Uterus (tissue), 4 donors: ENCODE measurements at places on chromosomes 6 and 20. TPM values are rescaled to one million over a fixed set of nuclear protein-coding genes. Genes with fewer than 3 reads are reported as not detected.

The TSBP1 gene
- not detected for total RNA-seq

The ULBP2 gene
- 0.34 TPM for total RNA-seq

The RHAG gene
- total RNA-seq, result not detected

The BMP5 gene
- total RNA-seq, result not detected

The TP53TG5 gene
- not detected for total RNA-seq

The PAX1 gene
- not detected for total RNA-seq

The NRSN1 gene
- not detected for total RNA-seq

The ZNF512B gene
- total RNA-seq, result 4.7 TPM

The SUMO4 gene
- total RNA-seq, result 1.2 TPM

The LAMA5 gene
- total RNA-seq, result 129 TPM

The COL19A1 gene
- not detected for total RNA-seq

The GSTA1 gene
- 0.95 TPM for total RNA-seq

The TDRD6 gene
- total RNA-seq, result under 0.01 TPM

The LPA gene
- total RNA-seq, result not detected

The OR12D3 gene
- total RNA-seq, result not detected

The BLCAP gene
- total RNA-seq, result 35.0 TPM

- no peak for DNase-seq
These were observed 249 bp downstream of the SAMD10 start for GRCh38 chr20:63979229-63979556.

GRCh38 chr6:105832313-105832761, 253.8 kb upstream of the PRDM1 start:
- DNase-seq, result no peak

GRCh38 chr20:25356271-25356933, 34.2 kb downstream of the ABHD12 start:
- no peak for DNase-seq

- DNase-seq, result no peak
These were observed 6.7 kb downstream of the PCK1 start for GRCh38 chr20:57567471-57568079.

DNA sequence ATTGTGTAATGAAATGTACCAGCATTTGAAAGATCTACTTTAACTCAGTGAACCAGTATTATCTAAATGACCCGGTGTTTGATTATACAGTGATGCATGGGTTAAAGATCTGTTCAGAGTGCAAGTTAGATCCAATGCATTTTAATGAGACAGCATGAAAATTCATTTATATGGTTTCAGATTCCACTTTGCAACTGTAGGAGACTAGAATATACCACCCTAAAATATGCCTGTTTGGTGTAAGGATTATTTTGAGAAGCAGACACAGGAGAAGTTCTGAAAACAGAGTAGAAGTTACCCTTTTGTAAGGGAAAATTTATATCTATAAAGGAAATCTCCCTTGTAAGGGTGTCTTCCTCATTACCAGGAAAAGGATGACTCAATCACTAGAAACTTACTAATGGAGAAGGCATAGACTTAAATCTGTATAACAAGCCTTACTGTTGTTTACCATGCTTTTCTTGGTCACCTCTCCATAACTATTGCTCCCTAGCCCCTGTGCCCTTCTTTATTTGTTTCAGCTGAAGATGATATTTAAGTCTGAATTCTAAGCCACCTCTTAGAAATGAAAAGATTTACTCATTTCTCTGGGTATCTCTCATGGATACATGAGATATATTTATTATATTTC, 105.4 kb downstream of the NCOA3 start:
- DNase-seq, result no peak

DNA sequence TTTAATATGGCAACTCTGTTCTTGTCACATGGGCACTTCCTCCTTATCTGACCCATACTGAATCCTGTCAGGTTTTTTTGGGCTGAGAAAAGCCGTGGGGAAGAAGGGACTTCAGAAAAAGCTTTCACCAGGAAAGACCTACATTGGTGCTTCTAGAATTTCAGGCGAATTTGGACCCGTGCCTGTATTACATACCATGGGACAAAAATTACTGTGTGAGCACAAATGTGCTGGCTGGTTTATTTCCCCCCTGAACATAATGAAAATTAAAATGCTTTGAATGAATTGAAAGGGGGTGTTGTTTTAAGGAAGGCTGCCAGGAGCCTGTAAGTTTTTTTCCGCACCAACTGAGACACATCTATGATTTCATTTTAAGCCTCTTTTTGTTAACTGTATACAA, 29.6 kb downstream of the CAP2 start:
- DNase-seq, result no peak

DNA sequence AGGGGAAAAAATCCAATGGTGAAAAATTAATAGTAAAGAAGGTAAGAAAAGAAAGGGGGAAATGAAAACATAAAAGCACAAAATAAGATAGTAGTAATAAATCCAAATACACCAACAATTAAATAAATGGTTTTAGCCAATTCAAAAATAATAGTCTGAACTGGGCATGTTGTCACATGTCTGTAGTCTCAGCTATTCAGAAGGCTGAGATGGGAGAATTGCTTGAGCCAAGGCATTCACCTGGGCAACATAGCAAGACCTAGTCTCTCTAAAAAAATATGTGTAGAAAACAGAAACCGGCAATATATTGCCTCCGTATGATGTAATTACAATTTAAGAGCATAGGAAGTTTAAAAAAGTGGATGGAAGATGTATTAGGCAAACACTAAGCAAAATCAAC, 311.3 kb upstream of the FERMT1 start:
- DNase-seq, result no peak

- DNase-seq, result no peak
These were observed 16.1 kb upstream of the ROS1 start for GRCh38 chr6:117441824-117442264.

- no peak for DNase-seq
These were observed 23.8 kb upstream of the SAMHD1 start for GRCh38 chr20:36975099-36975818.

DNA sequence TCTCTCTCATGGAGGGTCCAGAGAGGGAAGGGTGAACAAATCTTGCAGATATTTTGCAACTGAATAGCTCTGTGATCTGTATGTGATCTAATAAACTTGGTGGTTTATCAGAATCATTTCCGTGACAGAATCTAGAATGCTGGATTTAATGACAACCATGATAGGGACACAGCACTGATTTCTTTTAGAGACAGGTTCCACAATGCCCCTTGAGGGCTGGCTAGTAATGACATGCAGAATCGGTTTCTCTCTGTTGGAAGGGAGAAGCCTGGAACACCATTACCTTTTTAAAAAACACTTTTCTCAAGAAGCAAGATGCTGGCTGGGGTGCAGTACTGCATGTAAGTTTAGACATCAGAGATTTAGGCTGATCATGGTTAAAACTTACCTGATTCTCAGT, 313.4 kb downstream of the CDH26 start:
- no peak for DNase-seq

DNA sequence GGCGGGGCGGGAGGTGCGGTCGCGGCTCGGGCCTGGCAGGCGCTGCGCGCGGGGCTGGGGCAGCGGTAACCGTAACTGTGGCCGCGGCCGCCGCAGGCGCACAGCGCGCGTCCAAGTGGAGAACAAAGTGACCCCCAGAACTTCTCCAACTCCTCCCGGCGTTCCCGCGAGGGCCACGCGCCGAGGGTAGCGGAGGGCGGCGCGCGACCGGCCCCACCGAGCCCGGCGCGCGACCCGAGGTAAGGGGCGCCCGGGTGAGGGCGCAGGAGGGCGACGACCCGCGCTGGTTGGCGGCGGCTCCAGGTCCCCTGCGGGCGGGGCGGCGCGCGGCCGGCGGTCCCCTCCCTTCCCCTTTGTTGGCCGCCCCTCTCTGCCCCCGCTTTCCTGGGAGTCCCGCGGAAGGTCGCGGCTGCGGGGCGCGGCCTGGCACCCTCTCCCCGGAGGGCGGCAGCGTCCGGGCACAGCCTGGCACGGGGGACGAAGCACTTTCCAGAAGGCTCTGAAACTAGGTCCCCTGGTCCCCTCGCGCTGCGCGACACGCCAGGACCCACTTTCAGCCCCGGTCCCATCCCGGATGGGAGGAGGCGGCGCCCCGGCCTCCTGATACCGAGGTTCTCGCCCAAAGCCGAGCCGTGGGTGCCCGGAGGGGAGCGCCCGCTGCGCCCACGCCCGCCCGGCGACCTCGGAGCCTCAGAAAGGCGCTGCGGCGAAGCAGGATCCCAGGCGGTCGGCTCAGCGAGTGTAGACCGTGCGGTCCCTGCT, at the start of gene TIAM2:
TSS of gene TIAM2 (plus strand) at position 62 of the 762 bp plus-strand sequence. CDS start 133,909 bp downstream, outside the sequence.
- no peak for DNase-seq

GRCh38 chr6:105336986-105337385, 65.9 kb downstream of the PREP start:
- no peak for DNase-seq

DNA sequence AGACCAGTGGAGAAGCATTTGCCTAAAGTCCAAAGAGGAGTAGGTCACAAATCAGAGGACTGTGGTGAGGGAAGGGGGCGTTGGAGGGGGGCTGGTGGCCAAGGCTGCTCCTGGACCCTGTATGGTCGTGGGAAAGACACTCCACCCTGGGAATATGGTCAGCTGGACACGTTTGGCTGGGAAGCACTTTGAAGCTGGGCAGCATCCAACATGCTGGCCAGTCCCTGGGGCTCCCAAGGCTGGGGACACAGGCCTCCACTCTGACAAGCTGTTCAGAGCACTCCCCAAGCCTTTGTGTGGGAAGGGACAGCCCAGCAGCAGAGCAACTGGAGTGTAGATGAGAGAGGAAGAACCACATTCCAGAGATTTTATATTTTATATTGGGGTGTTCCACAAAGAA, 203.2 kb downstream of the ANKRD60 start:
- DNase-seq, result no peak

- no peak for DNase-seq
These were observed 30.2 kb upstream of the FRMD1 start for GRCh38 chr6:168109171-168109570.

DNA sequence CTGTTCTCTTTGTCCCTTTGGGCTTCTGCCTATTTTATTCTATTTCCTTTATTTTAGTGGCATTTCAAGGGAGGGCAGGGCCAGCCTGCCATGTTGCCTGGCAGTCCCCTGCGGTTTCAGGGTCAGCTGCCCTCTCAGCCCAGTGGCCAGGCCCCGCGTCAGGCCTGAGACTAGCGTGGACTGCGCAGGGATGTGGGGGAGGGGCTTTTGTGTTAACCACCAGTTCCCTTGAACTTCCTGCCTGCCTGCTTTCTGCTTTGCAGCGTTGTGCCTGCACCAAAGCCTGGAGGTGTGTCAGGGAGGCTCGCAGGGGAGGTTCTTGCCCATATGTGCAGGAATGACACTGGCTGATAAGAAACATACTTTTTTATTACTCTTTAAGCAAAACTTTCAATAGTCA, 157.6 kb downstream of the SLC35B3 start:
- DNase-seq, result no peak

- DNase-seq, result no peak
These were observed 101.4 kb downstream of the LRFN2 start for GRCh38 chr6:40485795-40486194.

- DNase-seq, result no peak
These were observed 50.9 kb upstream of the TNFAIP3 start for GRCh38 chr6:137816133-137816579.

DNA sequence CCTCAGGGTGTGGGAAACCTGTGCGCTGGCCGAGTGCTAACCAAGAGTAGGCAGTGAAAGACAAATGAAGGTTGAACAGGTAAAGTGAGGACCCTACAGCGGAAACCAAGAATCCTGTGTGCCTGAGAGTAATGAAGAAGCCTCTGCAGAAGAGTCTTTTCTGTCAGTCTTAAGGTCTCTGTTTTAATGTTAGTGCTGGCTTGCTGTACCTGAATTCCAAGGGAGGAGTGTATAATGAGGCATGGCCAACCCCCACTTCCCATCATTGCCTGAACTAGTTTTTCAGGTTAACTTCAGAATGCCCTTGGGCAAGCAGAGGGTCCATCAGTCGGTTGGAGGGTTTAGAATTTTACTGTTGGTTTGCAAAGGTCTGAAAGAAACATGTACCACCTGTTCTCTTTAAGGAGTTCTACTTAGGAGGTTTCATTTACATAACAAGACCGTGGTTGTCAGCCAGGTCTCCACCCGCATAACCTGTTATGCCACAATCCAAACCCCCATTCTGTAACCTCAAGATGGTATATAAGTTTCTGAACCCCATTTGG, 589 bp upstream of the PDCD2 start:
- no peak for DNase-seq

GRCh38 chr6:131640576-131640975, 3.5 kb downstream of the ENPP3 start:
- no peak for DNase-seq

- DNase-seq, result no peak
These were observed 109.2 kb upstream of the ADGRF1 start for GRCh38 chr6:47151232-47151898.

DNA sequence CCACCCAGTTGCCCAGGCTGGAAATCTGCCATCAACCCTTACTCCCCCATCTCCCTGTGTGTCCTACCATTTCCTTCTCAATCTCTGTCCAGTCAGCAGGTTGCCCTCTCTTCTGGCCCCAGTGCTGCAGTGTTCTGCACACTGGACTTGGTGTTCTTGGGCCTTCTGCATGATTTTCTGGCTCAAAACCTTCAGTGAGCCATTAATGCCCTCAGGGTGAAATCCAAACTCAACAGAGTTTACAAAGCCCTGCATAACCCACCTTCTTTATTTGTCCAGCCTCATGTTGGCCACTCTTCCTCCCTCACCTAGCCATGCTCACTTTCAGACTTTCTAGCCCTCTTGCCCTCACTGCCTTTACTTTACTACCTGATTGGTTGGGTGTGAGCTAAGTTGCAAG, 5.0 kb upstream of the GSTA3 start:
- DNase-seq, result no peak

DNA sequence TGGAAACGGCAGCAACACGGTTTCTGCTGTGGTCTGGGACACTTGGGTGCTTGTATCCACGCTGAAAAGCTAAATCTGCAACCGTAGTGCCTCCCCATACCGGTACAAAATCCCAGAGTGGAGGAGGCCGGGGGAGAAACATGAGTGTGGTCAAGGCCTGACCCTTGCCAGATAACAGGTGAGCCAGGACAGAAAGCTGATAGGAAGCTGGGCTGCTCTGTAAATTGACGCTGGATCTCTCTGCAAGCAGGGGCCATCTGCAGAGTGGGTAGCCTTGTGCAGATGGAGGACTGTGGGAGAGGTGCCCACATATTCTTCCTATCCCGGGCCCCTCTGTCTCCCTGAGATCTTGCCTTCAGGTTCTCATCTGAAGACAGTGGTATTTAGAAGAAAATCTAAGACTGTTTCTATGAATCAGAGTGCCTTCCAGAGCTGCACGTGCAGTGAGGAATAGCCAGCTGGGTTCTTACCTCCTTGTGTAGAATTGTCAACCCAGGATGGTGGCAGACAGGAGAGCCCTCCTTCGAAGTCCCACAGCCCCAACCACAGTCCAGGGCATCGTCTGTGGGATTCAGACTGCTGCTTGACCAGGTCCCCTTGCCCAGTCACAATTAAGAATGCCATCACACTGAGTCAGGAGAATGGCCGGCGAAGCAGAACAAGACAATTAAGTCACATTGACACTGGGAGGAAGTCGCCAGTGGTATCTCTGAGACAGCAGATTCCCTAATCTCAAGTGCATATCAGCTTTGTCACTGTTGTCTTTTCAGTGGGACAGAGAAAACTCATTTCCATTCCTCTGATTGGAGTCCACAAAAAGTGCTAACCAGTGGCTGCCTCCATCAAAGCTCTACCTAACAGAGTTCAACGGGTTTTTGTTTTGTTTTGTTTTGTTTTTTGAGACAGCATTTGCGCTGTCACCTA, 100.0 kb upstream of the RIPOR2 start:
- DNase-seq, result no peak

- DNase-seq, result no peak
These were observed 199.8 kb upstream of the CDH4 start for GRCh38 chr20:61052195-61052750.
